ENCODE measurements at places on chromosomes 6 and 20. TPM values are rescaled to one million over a fixed set of nuclear protein-coding genes. Genes with fewer than 3 reads are reported as not detected.

TMEM200A gene
- total RNA-seq, result 4.3 TPM

LAMA2 gene
- 49.6 TPM for total RNA-seq

OTOR gene
- total RNA-seq, result not detected

MLIP gene
- total RNA-seq, result not detected

C6orf132 gene
- total RNA-seq, result 13.5 TPM

COL20A1 gene
- total RNA-seq, result not detected

SRSF3 gene
- total RNA-seq, result 180 TPM

PTPRA gene
- 63.3 TPM for total RNA-seq

PSMB9 gene
- total RNA-seq, result 74.5 TPM

RSPO3 gene
- total RNA-seq, result 8.0 TPM

ARG1 gene
- 4.0 TPM for total RNA-seq

SLC26A8 gene
- total RNA-seq, result 1.2 TPM

KIAA0408 gene
- 55.1 TPM for total RNA-seq

NRSN2 gene
- 17.3 TPM for total RNA-seq

MMP24 gene
- 5.3 TPM for total RNA-seq

TREML2 gene
- total RNA-seq, result 1.4 TPM

DEFB118 gene
- total RNA-seq, result not detected

PBOV1 gene
- total RNA-seq, result not detected

TRIM40 gene
- total RNA-seq, result not detected

Measured in lower lobe of right lung (tissue), 2 donors.